ENCODE measurements at places on chromosomes 13 and 19. TPM values are rescaled to one million over a fixed set of nuclear protein-coding genes. Genes with fewer than 3 reads are reported as not detected.

DNA sequence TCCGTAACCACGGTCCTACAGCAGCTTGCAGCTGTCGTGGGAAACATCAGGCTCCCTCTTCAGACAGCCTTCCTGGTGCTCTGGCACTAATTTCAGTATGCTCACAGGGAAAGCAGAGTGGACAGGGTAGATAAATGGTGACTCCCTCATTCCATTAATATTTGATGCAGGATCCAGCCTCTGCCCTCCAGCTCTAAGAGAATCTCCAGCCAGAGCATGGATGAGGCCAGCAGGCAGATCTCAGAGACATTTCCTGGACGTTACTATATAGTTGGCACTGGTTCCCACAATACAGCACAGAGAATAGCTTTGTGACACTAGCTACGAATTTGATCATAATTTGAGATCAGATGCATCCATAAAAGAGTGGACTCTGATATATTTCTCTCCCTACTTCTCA, 341.4 kb downstream of the LIG4 start:
- no peaks in the 10 kb centered on the region for H3K4me1 ChIP-seq
- no peak overlapping the region for H3K27ac ChIP-seq
- no peak overlapping the region for H3K4me3 ChIP-seq

- DNase-seq, result no peak
- no peaks in the 10 kb centered on the region for H3K36me3 ChIP-seq
- H3K27ac ChIP-seq, result peak overlapping the region; percentile 90
- peaks cover 69% of the 10 kb centered on the region for H3K4me1 ChIP-seq
Observed at GRCh38 chr13:30110301-30111070, 196.9 kb downstream of the KATNAL1 start.

GRCh38 chr19:13981021-13981420, 25.1 kb downstream of the RFX1 start:
- no peaks in the 10 kb centered on the region for H3K27me3 ChIP-seq
- no peak overlapping the region for H3K27ac ChIP-seq
- no peak for DNase-seq
- H3K36me3 ChIP-seq, result peaks cover 2% of the 10 kb centered on the region

- no peaks in the 10 kb centered on the region for H3K27me3 ChIP-seq
- H3K4me1 ChIP-seq, result no peaks in the 10 kb centered on the region
- no peak overlapping the region for H3K27ac ChIP-seq
- peaks cover 77% of the 10 kb centered on the region for H3K36me3 ChIP-seq
Observed at GRCh38 chr19:52070496-52070895, 21.9 kb upstream of the ZNF432 start.

DNA sequence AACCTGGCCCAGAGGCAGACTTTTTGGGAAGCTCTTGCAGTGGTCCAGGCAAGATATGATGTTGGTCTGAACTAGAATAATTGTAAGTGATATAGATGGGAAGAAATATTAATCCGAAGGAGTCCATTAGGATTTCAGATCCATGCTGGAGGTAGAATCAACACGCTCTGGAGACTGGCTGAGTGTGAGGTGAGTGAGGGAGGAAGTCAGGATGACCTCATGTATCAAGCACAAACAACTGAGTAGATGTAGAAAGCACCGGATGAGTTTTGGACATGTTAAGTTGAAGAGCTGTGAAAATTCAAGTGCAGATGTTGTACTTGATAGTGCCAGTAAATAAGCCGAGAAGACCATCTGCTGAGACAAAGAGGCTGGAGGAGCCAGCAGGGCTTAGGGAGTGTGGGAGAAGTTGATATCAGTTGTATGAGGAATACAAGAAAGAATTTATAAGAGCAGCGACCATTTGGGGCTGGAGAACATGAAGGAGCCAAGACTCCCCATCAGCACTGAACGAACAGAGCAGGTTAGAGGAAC, 5.3 kb upstream of the CNMD start:
- H3K4me3 ChIP-seq, result no peak overlapping the region
- H3K36me3 ChIP-seq, result no peaks in the 10 kb centered on the region

DNA sequence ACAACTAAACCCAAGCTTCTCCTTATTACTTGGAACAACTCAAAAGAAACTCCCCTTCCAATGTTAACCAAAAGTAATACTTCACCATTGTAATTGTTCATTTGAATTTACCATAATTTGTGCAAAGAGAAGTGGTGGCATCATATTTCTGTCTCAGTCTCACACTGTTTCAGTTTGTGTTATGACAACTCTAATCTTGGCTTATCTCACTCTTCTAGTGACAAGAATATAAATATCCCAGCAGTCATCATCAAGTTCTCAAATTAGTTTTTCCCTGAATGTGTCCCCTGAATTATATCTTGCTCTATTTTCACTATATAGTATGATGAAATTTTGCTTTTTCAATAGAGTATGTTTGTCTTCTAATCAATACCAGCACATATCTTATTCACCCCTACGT, 681.4 kb upstream of the PRR20A start:
- H3K27me3 ChIP-seq, result no peaks in the 10 kb centered on the region
- H3K4me1 ChIP-seq, result no peaks in the 10 kb centered on the region
- no peak overlapping the region for H3K4me3 ChIP-seq
- no peak overlapping the region for H3K27ac ChIP-seq

- peaks cover 3% of the 10 kb centered on the region for H3K4me1 ChIP-seq
- H3K36me3 ChIP-seq, result no peaks in the 10 kb centered on the region
- no peak for DNase-seq
Observed at GRCh38 chr13:30576528-30576927, 41.2 kb upstream of the USPL1 start.

DNA sequence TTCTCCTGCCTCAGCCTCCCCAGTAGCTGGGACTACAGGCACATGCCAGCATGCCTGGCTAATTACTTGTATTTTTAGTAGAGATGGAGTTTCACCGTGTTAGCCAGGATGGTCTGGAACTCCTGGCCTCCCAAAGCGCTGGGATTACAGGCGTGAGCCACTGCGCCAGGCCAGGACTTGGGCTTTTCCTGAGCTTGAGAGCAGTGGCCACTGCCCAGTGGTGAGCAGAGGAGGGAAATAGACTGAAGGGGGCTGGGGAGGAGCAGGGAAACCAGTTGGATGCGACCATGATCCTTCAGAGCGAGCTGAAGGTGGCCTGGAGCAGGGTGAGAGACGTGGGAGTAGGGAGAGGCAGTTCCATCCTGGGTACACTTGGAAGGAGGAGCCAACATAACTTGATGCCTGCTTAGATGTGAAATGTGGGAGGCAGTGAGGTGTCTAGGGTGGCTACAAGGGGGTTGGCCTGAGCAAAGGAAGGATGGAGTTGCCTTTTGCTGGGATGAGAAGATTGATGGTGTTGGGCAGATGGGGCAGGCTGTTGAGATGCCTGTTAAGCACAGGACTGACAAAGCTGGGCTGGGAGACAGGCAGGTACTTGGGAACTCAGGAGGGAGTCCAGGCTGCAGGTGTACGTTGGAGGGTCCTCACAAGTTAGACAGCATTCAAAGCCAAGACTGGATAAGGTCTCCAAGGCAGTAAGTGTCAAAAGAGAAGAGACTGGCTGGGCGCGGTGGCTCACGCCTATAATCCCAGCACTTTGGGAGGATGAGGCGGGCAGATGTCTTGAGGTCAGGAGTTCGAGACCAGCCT, 31.8 kb downstream of the KCTD15 start:
- peaks cover 4% of the 10 kb centered on the region for H3K4me1 ChIP-seq
- no peak overlapping the region for H3K4me3 ChIP-seq
- peaks cover 3% of the 10 kb centered on the region for H3K27me3 ChIP-seq
- no peak overlapping the region for H3K27ac ChIP-seq
- DNase-seq, result no peak

GRCh38 chr13:50198508-50198907, 183.3 kb downstream of the KCNRG start:
- H3K4me1 ChIP-seq, result peaks cover 16% of the 10 kb centered on the region
- H3K27me3 ChIP-seq, result no peaks in the 10 kb centered on the region
- H3K27ac ChIP-seq, result no peak overlapping the region
- no peak overlapping the region for H3K4me3 ChIP-seq

GRCh38 chr19:38674388-38675171, 27.1 kb downstream of the ACTN4 start:
- H3K4me3 ChIP-seq, result no peak overlapping the region
- peak overlapping the region; percentile 85 for H3K27ac ChIP-seq
- H3K4me1 ChIP-seq, result peaks cover 69% of the 10 kb centered on the region
- no peaks in the 10 kb centered on the region for H3K36me3 ChIP-seq

GRCh38 chr13:28333204-28333881, 161.6 kb downstream of the FLT1 start:
- no peak overlapping the region for H3K27ac ChIP-seq
- H3K36me3 ChIP-seq, result no peaks in the 10 kb centered on the region
- no peak overlapping the region for H3K4me3 ChIP-seq
- no peak for DNase-seq
- H3K4me1 ChIP-seq, result no peaks in the 10 kb centered on the region

GRCh38 chr13:77114271-77114670, 87.3 kb upstream of the FBXL3 start:
- peaks cover 34% of the 10 kb centered on the region for H3K36me3 ChIP-seq
- no peak overlapping the region for H3K27ac ChIP-seq
- H3K4me1 ChIP-seq, result no peaks in the 10 kb centered on the region
- no peak overlapping the region for H3K4me3 ChIP-seq
- no peaks in the 10 kb centered on the region for H3K27me3 ChIP-seq
- DNase-seq, result no peak

- H3K36me3 ChIP-seq, result peaks cover 8% of the 10 kb centered on the region
- DNase-seq, result no peak
- H3K4me1 ChIP-seq, result peaks cover 11% of the 10 kb centered on the region
Observed at GRCh38 chr13:77810430-77810829, 108.2 kb downstream of the EDNRB start.

DNA sequence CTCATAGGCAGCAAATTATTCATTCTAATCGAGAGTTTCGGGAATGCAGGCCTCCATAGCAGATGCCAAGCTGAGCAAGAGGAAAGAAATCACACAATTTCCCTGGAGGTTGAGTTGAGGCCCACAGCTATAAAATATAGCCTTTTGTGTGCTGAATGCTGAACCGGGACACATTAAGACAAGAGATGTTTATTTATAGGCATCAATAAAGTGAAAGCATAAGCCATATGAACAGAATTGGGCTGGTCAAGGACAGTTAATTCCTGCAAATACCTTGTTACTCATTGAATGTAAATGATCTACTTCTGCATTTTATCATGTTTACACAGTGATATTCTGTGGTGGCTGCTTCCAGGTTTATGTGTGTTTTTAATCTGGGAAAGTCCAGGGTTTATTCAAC, 461.7 kb downstream of the KLF12 start:
- peaks cover 9% of the 10 kb centered on the region for H3K4me1 ChIP-seq
- H3K4me3 ChIP-seq, result no peak overlapping the region
- no peaks in the 10 kb centered on the region for H3K27me3 ChIP-seq
- no peaks in the 10 kb centered on the region for H3K36me3 ChIP-seq
- no peak overlapping the region for H3K27ac ChIP-seq

- H3K36me3 ChIP-seq, result peaks cover 7% of the 10 kb centered on the region
- H3K27ac ChIP-seq, result no peak overlapping the region
- H3K27me3 ChIP-seq, result no peaks in the 10 kb centered on the region
- H3K4me1 ChIP-seq, result peaks cover 40% of the 10 kb centered on the region
Observed at GRCh38 chr19:2243274-2244124, 5.6 kb upstream of the AMH start.

- H3K4me3 ChIP-seq, result peak overlapping the region; percentile 72
- H3K27ac ChIP-seq, result peak overlapping the region; percentile 67
- peak; percentile 71 for DNase-seq
- no peaks in the 10 kb centered on the region for H3K27me3 ChIP-seq
Observed at GRCh38 chr19:1853295-1854038, 5.2 kb upstream of the REXO1 start.

- no peak for DNase-seq
- H3K36me3 ChIP-seq, result peaks cover 19% of the 10 kb centered on the region
- no peaks in the 10 kb centered on the region for H3K27me3 ChIP-seq
- H3K27ac ChIP-seq, result no peak overlapping the region
Observed at GRCh38 chr13:99363949-99364348, 56.8 kb upstream of the GPR183 start.

GRCh38 chr19:47419030-47419783, at the start of gene MEIS3:
MEIS3 (minus strand) TSS chr19:47419527; CDS start chr19:47419081, 446 bp downstream.
- H3K27ac ChIP-seq, result peak within 1 kb of the TSS; percentile 86
- H3K27me3 ChIP-seq, result peaks cover 26% of the 10 kb centered on the region
- peaks cover 2% of the 10 kb centered on the region for H3K36me3 ChIP-seq
- peak within 1 kb of the TSS; percentile 90 for H3K4me3 ChIP-seq
- DNase-seq, result no peak

GRCh38 chr13:69856331-69856730, 251.3 kb upstream of the ATXN8OS start:
- no peaks in the 10 kb centered on the region for H3K27me3 ChIP-seq
- no peak for DNase-seq
- H3K36me3 ChIP-seq, result no peaks in the 10 kb centered on the region

GRCh38 chr19:10800488-10800887, 35.5 kb downstream of the TMED1 start:
- peak overlapping the region; percentile 57 for H3K27ac ChIP-seq
- no peak overlapping the region for H3K4me3 ChIP-seq
- H3K27me3 ChIP-seq, result no peaks in the 10 kb centered on the region

- peaks cover 10% of the 10 kb centered on the region for H3K36me3 ChIP-seq
- H3K4me3 ChIP-seq, result no peak overlapping the region
- peaks cover 9% of the 10 kb centered on the region for H3K4me1 ChIP-seq
- no peak for DNase-seq
Observed at GRCh38 chr13:50529154-50529882, 314.2 kb downstream of the DLEU7 start.

DNA sequence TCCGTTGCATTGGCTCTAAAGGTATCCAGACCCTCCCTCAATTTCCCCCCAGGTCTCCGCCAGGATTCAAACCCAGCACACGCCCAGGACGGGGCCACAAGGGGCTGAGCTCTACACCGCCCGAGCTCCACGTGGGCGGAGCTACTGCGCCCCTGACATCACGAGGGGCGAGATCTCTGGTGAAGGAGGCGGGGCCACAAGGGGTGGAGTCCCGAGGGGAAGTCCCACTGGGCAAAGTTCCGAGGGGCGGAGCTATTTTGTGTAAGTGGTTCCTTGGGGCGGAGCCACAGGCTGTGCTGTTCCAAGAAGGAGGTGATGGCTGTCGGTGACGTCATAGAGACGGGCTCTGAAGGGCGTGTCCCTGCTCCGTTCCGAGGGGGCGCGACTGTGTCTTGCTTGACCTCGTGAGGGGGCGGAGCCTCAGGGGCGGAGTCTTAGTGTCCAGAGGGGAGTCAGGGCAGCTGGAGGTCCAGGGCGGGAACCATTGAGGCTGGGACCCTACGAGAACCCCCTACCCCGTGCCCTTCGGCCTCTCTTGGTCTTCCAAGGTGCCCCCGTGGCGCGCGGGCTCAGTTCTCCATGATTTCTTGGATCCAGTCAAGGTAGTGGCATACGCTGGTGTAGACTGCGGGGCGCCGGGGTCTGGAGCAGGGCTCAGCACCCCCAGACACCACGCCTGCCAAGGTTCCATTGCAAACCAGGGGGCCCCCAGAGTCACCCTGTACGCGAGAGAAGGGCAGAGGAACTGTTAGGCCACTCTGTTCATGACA, 1.3 kb upstream of the KLK8 start:
- no peaks in the 10 kb centered on the region for H3K36me3 ChIP-seq
- no peak overlapping the region for H3K27ac ChIP-seq
- no peak overlapping the region for H3K4me3 ChIP-seq
- H3K27me3 ChIP-seq, result peaks cover 76% of the 10 kb centered on the region

OR10H1 gene
- not detected for total RNA-seq

ADGRE3 gene
- not detected for total RNA-seq

PRR36 gene
- total RNA-seq, result 21.8 TPM

LILRB5 gene
- not detected for total RNA-seq

PRTN3 gene
- not detected for total RNA-seq

XAB2 gene
- 47.0 TPM for total RNA-seq

NLRP7 gene
- total RNA-seq, result not detected

BRSK1 gene
- 50.0 TPM for total RNA-seq

Data from neural crest cell (in vitro differentiated cells).